ENCODE measurements at places on chromosomes 5 and 9.

DNA sequence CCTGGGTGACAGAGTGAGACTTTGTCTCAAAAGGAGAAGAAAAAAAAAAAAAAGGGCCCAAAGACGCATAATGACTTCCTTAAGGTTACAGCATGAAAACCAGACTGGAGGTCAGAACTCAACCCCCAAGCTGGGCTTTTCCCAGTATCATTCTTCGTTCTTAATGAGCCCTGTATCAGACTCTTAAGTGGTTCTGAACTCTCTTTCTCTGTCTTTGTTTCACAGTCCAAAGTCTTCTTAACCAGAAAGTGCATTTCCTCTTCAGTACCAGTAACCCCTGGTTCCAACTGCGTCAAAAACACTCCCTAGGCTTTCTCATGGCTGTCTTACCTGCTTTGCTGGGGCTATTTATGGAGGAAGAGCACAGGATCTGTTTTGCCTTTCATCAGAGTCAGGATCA lies 38.4 kb upstream of the SHB start:
- DNase-seq: no peak

DNA sequence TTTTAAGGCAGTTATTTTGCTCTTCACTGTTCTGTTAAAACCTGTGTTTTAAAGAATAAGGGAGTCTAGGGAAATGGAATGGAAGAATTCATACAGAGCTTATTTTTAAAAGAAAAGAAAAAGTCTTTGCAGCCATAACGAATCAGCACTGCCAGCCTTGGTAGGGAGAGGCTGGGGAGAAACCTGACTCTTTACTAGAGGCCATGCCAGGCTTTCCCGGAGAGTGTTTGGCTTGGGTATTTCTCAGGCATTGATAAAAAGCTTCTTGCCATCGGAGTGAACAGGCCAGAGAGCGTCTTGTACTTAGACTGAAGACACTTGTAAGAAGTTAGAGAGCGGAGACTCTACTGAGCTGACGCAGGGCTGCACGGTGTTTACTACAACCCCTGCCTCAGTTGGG lies 72.7 kb upstream of the NFIL3 start:
- DNase-seq: no peak

- no peak for DNase-seq
Observed at GRCh38 chr5:19960451-19960850, 27.5 kb downstream of the CDH18 start.

DNA sequence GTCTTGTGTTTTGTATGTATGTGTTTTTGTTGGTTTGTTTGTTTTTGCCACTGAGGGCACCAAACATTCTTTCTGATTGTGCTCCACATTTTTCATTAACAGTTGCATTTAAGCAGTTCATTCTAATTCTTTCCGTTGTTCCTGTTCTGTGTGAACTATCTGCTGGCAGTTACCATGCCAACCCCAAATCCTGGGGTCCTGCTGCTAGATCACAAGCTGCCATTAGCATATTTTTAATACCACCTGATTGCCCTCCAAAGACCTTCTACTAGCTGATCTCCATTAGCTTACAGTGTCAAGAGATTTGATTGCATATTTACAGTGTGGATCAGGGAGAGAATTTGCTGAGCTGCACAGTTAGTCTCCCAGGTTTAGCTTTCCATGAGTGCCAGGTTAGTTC lies 40.6 kb upstream of the STARD4 start:
- DNase-seq: no peak

GRCh38 chr9:133122935-133123611 lies 2.0 kb upstream of the RALGDS start:
- DNase-seq: no peak

- DNase-seq: no peak
Observed at GRCh38 chr9:36398745-36399144, 1.3 kb downstream of the RNF38 start.

Data from central memory CD4-positive, alpha-beta T cell (primary cell).